H54 (cell line): ENCODE measurements at places on chromosomes 6 and 20.

DNA sequence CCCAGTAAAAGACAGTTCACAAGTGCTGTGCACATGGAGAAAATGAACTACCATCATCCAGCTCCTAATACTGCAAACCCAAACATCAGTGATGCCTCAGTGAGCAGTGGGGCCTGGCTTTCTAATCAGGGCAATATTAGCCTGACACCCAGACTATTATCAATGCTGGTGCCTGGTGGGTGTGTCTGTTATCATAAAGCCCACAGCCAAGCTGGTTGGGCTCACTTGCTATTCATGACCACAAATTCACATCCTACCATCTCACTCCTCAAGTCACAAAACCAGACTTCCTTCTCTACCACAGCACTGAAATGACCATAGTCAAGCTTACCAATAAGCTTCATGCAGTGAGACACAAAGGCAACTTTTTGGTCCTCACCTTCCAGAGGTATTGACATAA lies 180.8 kb upstream of the PLN start:
- no peak for DNase-seq

DNA sequence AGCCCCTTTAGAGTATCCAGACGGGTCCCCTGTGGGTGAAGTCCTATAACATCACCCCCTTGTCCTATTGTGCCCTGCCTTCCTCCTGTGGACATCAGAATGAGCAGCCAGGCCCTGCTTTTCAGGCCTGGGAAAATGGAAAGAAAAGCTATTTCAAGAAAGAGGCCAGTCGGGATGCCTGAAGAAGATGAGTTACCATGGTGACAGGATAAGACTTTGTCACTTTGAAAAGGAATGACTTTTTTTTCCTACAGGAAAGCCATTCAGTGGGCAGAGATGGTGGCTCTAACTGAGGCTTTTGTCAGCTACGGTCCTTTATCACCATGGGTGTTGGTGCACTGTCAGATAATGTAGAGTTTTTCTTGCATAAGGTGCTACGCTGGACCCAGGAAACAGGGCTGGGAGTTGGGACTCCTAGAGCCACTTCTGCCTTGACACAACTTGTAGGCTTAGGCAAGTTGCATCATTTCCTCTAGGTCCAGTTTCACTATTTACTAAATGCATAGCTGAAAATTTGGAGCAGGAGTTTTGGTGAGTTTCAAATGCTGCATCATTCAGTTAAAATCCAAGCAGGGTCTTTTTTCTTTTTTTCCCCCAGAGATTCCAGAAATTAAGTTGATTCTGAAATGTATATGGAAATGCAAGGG lies 293.6 kb upstream of the PRND start:
- no peak for DNase-seq

DNA sequence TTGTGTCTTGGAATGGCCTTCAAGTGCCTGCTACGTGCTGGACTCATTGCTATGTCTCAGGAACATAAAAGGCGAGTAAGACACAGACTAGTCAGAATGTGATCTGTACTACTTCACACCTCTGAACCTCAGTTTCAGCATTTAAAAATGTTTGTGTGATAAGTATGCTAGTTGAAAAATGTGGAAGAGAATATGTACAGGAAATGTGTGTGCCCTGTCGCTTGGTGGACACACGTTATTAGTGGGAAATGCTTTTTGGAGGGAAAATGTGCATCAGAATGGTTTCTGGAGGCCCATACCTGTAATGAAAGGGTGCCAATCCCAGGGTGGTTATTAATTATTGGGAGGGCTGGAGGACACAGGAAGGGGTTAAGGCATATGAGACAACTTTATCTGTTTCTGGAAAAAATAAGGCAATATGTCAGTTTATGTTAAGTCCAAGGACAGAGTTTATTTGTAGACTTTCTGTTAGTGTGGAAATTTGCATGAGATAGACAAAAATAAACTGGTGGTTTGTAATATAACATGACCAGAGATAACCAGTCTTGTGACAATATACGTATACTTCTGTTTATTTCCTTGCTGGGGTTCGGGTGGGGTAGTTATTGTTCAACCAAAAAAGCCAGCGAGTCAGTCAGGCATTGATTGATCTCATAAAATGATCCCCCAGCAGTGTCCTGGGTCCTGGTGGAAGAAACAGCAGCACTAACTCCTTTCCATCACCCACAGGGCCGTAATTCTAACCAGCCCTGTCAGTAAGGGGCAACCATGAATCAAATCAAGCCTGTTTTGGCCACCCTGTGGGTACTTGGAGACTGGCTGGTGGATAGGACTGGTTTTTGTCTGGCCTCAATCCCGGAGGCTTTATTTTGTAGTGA lies 117.9 kb downstream of the JARID2 start:
- no peak for DNase-seq

GRCh38 chr6:157096105-157096504 lies 227.2 kb downstream of the TMEM242 start:
- no peak for DNase-seq

DNA sequence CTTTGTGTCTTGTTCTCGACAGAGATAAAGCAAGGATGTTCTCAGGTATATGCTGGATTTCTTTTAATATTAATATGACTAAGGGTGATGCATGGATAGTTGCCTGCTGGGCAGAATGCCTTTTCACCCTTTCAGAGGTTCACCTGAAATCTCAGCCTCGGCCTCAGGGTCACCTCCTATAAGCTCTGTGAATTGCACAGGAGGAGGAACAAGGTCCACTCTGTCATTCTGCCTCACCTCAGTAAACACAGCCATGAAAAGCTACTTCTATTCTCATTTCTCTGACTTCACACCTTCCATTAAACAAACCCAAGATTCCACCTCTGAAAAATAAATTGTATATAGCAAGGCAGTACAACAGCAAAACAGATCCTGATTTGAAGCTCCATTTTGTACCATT lies 38.1 kb upstream of the AIG1 start:
- DNase-seq, result no peak

GRCh38 chr6:63804381-63804956 lies 168.9 kb downstream of the PHF3 start:
- DNase-seq, result no peak

- no peak for DNase-seq
These were observed 177.6 kb downstream of the ARID1B start for GRCh38 chr6:156954816-156955215.

DNA sequence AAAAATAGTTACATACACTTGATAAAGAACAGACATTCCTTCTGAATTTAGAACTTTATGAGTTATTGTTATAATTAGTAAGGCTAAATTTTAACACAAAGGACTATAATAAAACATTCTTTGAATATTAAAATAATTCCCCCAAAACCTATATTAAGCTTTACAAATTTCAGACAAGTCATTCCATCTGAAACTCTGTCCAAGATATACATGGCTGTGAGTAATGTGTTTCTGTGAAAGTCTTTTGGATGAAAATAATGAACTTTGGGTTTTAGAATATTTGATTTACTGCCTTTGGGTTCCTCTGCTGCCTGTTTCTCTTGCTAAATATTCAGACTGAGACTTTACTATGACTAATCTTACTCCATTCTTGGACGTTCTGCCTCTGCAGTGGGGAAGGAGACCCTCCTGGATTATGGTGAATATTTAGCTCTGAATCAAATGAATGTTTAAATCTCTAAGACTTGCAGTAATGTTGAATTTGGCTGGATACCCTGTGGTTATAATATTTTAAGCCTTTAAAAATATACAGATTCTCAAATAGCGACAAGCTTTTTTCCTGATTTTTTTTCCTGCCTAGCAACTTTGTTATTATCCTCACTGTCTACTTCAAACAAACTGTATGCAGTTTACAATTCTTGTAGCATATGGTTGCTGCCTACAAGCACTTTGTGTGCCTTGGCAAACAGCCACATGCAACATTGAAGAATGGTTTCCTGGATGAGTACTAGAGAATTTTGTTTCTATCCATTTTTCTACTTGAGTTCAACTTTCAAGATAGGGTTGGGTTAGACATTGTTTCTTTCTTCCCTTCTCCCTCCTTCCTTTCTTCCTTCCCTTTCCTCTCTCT lies 51.4 kb downstream of the TXLNB start:
- DNase-seq, result no peak

DNA sequence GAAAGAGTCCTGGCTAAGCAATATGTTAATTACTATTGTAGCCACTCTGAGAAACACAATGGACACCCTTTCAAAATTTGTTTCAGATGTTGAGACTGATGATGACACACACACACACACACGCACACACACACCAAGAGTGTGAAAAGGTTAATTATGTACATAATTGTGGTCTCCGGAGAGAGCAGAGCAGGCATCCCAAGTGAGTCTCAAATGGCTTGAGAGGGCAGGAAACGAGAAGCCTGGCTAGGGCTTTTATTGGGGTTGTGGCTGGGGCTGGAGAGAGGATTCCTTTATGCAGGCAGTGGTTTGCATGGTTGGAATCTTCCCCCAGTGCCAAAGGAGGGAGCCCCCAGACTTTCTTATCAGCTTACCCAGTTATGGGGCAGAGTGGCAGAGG lies 38.2 kb upstream of the NKX2-4 start:
- no peak for DNase-seq

DNA sequence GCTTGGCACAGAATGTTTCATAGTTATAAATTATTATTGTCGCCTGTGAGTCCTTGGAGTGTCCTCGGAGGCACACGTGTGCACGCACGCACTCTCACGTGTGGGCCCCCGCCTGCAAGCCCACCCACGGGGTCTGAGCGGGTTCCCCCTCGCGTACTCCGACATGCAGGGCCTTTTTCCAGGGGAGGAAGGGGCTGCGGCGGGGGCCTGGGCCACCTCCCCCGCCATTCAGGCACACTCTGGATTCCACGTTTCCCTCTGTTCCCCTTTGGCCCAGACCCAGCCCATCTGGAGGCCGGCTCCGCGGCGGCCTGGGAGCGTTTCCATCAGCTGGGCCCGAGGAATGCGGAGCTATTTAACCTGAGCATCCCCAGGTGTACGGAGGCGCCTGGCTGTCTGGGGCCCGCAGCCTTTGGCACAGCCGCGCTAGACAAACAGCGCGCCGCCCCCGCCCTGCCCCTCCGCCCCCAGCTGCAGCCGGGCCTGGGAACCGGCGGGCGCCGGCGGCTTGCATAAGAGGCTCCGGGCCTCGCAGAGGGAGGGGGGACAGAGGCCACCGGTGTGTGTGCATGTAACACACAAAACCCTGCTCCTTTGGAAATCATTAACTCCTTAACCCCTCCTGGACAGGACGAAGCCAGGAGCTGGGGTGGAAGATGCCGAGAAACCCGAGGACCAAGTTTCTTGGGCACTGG lies 3.3 kb downstream of the ID1 start:
- no peak for DNase-seq

DNA sequence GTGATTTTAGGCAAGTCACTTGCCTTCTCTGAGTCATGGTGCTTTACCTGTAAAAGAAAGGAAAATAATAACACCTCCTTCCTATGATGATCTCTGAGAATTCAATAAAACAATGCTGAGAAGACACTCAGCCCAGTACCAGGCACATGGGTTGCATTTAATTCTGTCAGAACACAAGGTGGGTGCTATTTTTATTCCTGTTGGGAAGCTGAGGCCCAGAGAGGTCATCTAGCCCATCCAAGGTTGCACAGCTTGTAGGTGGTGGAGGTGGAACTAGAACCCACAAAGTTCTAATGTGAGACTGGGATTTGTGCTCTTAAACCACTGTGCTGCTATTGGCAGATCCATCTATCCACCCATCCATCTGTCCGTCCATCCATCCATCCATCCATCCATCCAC lies 39.6 kb upstream of the PTGIS start:
- DNase-seq, result no peak

DNA sequence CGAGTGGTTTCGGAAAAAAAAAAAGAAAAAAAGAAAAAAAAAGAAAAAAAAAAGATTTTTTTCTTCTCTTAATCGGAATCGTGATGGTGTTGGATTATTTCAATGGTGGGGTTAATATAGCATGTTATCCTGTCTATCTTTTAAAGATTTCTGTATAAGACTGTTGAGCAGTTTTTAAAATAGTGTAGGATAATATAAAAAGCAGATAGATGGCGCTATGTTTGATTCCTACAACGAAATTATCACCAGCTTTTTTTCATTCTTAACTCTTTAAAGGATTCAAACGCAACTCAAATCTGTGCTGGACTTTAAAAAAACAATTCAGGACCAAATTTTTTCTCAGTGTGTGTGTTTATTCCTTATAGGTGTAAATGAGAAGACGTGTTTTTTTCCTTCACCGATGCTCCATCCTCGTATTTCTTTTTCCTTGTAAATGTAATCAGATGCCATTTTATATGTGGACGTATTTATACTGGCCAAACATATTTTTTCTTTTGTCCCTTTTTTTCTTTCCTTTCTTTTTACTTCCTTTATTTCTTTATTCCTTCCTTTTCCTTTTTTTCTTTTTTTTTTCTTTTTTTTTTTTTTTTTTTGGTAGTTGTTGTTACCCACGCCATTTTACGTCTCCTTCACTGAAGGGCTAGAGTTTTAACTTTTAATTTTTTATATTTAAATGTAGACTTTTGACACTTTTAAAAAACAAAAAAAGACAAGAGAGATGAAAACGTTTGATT lies 3.6 kb downstream of the SOX4 start:
- peak; percentile 50 for DNase-seq

DNA sequence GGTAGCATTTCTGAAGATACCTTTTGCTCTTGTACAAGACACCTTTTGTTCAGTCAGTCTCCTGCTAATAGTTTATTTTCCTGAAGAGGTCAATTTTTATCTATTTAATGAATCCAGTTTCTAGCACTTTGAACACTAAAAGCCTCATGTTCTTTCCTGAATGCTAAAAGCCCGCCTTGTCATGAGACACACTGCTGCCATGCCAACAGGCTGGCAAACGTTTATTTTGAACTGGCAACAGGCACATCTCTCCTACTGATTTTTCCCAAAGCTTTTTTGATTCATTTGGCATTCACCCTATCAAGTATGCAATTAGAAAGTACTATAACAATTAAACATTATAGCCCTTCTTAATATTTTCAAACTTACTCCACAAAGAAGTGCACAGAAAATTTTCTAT lies 421.2 kb upstream of the EYS start:
- no peak for DNase-seq

DNA sequence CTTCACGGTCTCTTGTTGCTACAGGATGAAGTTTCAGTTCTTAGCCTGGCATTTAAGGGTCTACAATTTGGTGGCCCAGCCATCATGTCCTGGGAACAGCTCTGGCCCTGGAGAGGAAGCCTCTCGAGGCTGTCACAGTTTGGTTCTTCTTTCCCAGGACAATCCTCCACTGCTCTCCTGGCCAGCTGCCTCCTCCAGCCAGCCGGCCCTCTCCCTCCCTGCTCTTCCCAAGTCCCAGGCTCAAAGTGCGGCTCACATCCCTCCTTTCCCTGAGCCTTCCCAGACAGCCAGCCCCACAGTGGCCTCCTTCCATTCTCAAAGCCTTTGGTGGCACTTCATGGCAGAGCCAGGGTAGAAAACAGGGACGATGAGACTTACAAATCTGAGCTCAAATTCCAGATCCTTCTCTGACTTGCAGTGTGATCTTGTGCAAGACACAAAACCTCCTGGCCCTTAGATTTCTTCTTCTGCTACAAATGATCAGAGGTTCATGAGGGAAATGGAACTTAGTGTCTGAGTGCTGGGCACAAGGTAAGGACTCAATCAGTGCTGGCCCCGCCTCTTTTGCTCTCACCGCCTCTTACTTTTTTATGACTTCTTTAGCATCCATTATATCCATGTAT lies 223.8 kb upstream of the ECI2 start:
- no peak for DNase-seq

DNA sequence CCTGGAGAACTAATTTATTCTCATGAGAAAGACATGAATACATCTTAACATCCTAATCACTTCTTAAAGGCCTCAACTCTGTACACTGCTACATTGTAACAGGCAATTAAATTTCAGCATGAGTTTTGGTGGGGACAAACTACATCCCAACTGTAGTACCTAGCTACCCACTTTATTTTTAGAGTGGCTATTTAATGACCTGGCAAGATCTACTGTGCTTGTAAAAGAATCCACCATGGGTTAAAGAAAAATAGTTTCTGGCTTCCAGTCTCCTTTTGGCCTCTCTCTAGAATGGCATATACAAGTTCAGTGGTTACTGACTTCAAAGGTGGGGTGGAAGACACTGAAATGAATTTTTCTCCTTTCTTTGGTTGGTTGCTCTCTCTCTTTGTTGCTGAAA lies 193.9 kb downstream of the ESR1 start:
- no peak for DNase-seq
